ENCODE measurements at places on chromosomes 12 and 14. TPM values are rescaled to one million over a fixed set of nuclear protein-coding genes. Genes with fewer than 3 reads are reported as not detected.

DNA sequence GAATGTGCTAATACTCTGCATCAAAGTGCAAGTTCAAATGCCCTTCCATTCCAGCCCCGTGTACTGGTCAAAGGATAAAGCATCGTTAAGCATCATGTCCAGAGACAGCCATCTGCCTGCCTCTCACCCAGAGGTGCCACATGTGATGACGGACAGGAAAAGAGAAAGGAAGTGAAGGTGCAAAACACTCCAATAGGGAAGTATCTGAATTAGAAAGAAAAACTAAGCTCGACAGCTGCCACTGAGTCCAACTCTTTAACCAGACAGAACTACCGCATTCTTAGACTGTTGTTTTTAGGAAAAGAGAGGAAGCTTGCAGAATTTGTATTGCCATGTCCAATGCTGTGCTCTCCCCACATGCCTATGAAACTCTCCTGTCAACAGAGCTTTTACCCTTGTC lies 465.0 kb upstream of the SOX5 start:
- no peak overlapping the region for H3K4me3 ChIP-seq
- H3K36me3 ChIP-seq, result no peaks in the 10 kb centered on the region
- H3K4me1 ChIP-seq, result peaks cover 10% of the 10 kb centered on the region

- no peak overlapping the region for H3K4me3 ChIP-seq
- no peaks in the 10 kb centered on the region for H3K27me3 ChIP-seq
- no peak overlapping the region for H3K27ac ChIP-seq
- no peaks in the 10 kb centered on the region for H3K4me1 ChIP-seq
- no peak for DNase-seq
Measured at GRCh38 chr14:92591346-92591745, 77.8 kb downstream of the RIN3 start.

GRCh38 chr14:92696366-92696765 lies 52.1 kb downstream of the LGMN start:
- no peak overlapping the region for H3K4me3 ChIP-seq
- H3K36me3 ChIP-seq, result no peaks in the 10 kb centered on the region
- H3K27me3 ChIP-seq, result no peaks in the 10 kb centered on the region
- no peaks in the 10 kb centered on the region for H3K4me1 ChIP-seq
- H3K27ac ChIP-seq, result no peak overlapping the region

DNA sequence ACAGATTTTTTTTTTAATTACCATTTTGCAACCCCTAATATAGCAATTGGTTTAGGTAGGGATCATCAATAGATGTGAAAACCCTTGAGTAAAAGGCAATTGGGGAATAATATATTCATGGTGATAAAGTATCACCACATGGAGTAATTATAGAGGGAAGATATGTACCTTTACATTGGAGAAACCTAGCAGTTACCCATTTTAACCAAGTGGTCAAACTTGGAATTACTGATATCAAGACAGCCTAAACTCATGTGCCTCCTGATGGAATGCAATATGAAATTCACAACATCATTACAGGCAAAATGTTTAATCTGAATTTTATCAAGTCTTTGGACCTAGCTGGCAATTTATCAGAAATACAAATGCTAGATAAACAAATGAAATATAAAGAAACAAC lies 6.7 kb upstream of the SLC10A1 start:
- no peaks in the 10 kb centered on the region for H3K4me1 ChIP-seq
- no peaks in the 10 kb centered on the region for H3K27me3 ChIP-seq
- peak; percentile 17 for DNase-seq
- H3K4me3 ChIP-seq, result no peak overlapping the region

DLGAP5 gene
- total RNA-seq, result 106 TPM

CINP gene
- 54.0 TPM for total RNA-seq
